Body of pancreas (tissue), 4 donors: ENCODE measurements at places on chromosomes 12 and 14. TPM values are rescaled to one million over a fixed set of nuclear protein-coding genes. Genes with fewer than 3 reads are reported as not detected.

ERP27 gene
- 79.1 TPM for total RNA-seq

DNA sequence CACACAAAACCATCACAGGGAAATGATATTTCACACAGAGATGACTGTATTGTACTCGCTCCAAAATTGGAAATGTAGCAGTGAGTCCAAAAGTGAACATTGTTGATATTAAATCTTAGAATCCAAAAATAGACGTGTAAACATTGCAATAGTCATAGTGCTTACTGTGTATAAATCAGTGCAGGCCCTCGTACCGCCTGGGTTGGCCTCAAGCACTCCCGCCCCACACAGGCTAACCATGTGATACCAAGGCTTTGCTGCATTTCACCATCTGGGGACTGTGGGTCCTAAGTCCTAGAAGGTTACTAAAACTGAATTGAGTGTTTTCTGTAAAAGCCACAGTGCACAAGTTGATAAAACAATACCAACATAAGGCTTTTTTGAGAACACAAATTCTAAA lies 107.3 kb downstream of the PPP2R5E start:
- H3K36me3 ChIP-seq = no peaks in the 10 kb centered on the region
- no peak overlapping the region for H3K4me3 ChIP-seq
- H3K4me1 ChIP-seq = peaks cover 49% of the 10 kb centered on the region
- H3K27me3 ChIP-seq = no peaks in the 10 kb centered on the region

ZDHHC22 gene
- total RNA-seq = not detected

GRCh38 chr12:4979737-4980136 lies 63.9 kb upstream of the KCNA5 start:
- no peak overlapping the region for H3K4me3 ChIP-seq
- DNase-seq = no peak
- H3K36me3 ChIP-seq = no peaks in the 10 kb centered on the region
- no peaks in the 10 kb centered on the region for H3K27me3 ChIP-seq
- H3K4me1 ChIP-seq = no peaks in the 10 kb centered on the region

GRCh38 chr14:69818758-69819191 lies 21.7 kb upstream of the SLC10A1 start:
- H3K36me3 ChIP-seq = no peaks in the 10 kb centered on the region
- no peaks in the 10 kb centered on the region for H3K4me1 ChIP-seq
- no peak overlapping the region for H3K4me3 ChIP-seq
- H3K27me3 ChIP-seq = no peaks in the 10 kb centered on the region
- H3K27ac ChIP-seq = no peak overlapping the region

NCOR2 gene
- 53.7 TPM for total RNA-seq

- no peaks in the 10 kb centered on the region for H3K27me3 ChIP-seq
- no peak overlapping the region for H3K4me3 ChIP-seq
- no peaks in the 10 kb centered on the region for H3K36me3 ChIP-seq
- H3K27ac ChIP-seq = no peak overlapping the region
- no peak for DNase-seq
- no peaks in the 10 kb centered on the region for H3K4me1 ChIP-seq
Measured at GRCh38 chr14:50260511-50260910, 29.1 kb upstream of the SOS2 start.

TPH2 gene
- not detected for total RNA-seq

DNA sequence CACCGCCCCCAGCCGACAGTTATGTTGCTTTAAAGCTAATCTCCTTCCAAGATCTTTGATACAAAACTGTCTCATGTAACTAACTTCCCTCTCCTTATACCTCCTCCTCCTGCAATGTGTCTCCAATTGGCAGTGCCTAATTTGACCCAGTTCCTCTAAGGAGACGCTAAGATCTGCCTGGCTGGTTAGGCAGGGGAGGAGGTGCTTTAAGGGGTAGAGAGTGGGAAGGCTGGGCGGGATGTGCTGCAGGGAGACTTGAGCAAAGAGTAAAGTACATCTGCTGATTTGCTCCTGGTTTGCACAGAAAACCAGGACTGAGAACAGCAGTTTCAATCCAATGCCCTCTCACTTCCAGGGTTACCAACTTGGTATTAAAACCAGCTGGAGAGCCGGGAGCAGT lies 7.4 kb upstream of the IKZF4 start:
- H3K27ac ChIP-seq = no peak overlapping the region
- no peak overlapping the region for H3K4me3 ChIP-seq
- H3K4me1 ChIP-seq = no peaks in the 10 kb centered on the region
- no peak for DNase-seq
- no peaks in the 10 kb centered on the region for H3K36me3 ChIP-seq

GRCh38 chr12:111747333-111747732 lies 19.4 kb upstream of the ALDH2 start:
- no peak for DNase-seq
- H3K27me3 ChIP-seq = no peaks in the 10 kb centered on the region
- H3K27ac ChIP-seq = no peak overlapping the region
- H3K36me3 ChIP-seq = peaks cover 10% of the 10 kb centered on the region
- no peaks in the 10 kb centered on the region for H3K4me1 ChIP-seq
- H3K4me3 ChIP-seq = no peak overlapping the region

GRCh38 chr12:14260011-14260993 lies 105.2 kb upstream of the ATF7IP start:
- H3K27ac ChIP-seq = peak overlapping the region; percentile 87
- no peaks in the 10 kb centered on the region for H3K27me3 ChIP-seq
- no peaks in the 10 kb centered on the region for H3K36me3 ChIP-seq
- H3K4me1 ChIP-seq = peaks cover 40% of the 10 kb centered on the region
- peak; percentile 96 for DNase-seq

- no peaks in the 10 kb centered on the region for H3K36me3 ChIP-seq
- H3K27ac ChIP-seq = no peak overlapping the region
- peaks cover 21% of the 10 kb centered on the region for H3K4me1 ChIP-seq
- no peak overlapping the region for H3K4me3 ChIP-seq
Measured at GRCh38 chr12:50059440-50060119, 2.2 kb downstream of the ASIC1 start.

SERPINA5 gene
- 76.0 TPM for total RNA-seq

- no peak overlapping the region for H3K27ac ChIP-seq
- no peak overlapping the region for H3K4me3 ChIP-seq
Measured at GRCh38 chr14:74858022-74858421, 17.9 kb downstream of the PROX2 start.
